ENCODE measurements at places on chromosomes 7 and 10.

DNA sequence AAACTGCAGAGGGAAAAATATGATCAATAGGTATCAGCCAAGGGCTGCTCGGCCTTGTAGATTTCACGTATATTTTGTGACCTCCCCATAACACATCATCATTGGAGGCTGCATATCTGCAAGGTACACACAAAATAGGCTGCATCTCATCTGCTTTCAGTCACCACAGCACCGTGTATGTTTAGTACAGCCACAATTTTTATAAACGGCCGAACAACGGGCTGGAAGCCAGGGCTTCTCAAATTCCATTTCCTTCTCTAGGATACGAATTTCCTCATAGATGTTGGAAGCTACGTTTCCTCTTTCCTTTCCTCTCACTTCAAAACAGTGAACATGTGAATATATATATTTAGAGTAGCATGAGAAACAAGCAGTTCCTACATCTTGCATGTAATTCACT, 20.2 kb upstream of the FOXK1 start:
- DNase-seq: no peak

GRCh38 chr7:158432369-158433341, 155.0 kb downstream of the PTPRN2 start:
- no peak for DNase-seq

GRCh38 chr7:139321071-139321745, 19.9 kb upstream of the FMC1 start:
- no peak for DNase-seq

DNA sequence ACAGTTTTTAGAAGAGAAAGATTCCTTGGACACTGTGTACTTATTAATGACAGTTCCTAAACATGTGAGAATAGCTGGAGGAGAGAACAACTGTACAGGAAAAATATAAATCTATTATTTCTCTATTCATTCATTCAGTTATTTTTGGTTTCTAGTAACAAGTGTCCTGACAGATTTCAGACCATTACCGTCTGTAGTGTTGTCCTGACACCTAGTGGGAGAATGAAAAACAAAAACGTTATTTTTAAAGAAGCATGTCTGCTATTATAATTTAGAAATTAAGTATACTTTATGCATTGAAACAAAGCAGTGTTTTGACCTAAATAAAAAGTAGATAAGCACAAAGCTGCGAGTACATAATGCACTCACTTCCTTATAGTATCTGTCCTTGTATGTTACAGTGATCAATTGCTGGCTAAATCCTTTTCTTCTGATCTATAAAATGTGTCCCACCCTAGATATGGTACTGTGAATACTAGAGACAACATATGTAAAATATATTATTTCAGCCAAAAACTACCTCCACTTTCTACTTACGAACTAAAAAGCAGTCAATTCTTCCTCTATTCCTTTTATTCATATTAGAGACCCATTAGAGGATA, 575.6 kb downstream of the ARL4A start:
- DNase-seq: peak; percentile 36

DNA sequence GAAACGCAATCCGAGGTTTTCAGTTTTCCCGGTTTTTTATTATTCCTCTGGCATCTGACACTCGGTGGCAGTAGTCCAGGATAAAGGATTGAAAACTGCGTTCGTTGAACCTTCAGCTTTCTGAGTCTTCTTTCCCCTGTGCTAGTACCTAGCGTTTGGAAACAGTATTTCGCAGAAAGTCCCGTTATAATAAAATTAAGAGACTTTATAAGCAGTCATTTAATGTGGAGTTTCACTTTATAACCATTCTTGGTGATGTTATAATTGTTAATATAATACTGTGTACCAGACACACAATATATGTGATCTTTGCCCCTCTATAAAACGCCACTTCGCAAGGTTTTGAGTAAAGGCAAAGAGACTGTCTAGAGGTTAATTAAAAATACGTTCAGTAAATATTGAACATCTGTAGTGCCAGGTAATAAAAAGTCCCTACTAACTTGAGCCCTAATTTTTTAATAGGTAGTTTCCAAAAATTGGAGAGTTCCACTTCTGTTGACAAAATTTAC, 874 bp downstream of the CISD1 start:
- DNase-seq: no peak

GRCh38 chr7:24734306-24734705, 23.0 kb downstream of the GSDME start:
- DNase-seq: no peak

- no peak for DNase-seq
These were observed 96.0 kb downstream of the HTR5A start for GRCh38 chr7:155166108-155166507.

- DNase-seq: no peak
These were observed 1.1 kb upstream of the GPRIN2 start for GRCh38 chr10:46557319-46558121.

DNA sequence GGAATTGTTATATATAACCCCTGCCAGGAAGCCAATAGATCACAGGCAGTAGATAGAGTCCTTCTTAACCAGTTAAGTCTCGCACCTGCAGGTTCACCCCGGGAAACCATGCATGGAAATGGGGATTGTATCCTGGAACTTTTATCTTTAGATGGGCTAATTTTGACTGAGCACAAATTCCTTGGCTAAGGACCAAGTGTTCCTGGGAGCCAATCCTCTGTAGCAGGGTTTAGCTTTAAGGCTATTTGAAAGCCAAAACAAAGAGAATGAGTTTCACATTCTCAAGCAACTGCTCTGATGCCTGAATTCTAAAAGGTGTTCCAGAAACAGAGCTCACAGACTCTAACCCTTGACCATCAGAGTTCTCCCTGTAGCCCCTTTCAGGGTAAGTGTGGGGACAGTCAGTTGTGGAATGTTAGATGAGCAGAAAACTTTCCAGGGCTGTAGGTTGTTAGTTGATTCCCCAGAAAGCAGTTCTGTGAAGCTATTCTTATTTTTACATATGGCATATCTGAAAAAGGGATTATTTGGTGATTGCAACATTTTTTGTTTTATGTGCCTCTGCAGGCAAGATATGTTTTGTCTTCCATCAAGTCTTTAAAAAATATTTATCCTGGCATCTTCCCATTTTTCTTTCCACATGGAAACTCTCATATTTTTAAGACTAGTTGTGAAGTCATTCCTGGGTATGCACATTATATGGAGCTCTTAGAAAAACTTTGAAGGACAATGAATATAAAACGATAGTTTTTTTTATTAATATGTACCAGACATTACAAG, 16.2 kb upstream of the NPVF start:
- no peak for DNase-seq

- DNase-seq: no peak
These were observed 5.8 kb downstream of the TCF7L2 start for GRCh38 chr10:112955582-112956421.

DNA sequence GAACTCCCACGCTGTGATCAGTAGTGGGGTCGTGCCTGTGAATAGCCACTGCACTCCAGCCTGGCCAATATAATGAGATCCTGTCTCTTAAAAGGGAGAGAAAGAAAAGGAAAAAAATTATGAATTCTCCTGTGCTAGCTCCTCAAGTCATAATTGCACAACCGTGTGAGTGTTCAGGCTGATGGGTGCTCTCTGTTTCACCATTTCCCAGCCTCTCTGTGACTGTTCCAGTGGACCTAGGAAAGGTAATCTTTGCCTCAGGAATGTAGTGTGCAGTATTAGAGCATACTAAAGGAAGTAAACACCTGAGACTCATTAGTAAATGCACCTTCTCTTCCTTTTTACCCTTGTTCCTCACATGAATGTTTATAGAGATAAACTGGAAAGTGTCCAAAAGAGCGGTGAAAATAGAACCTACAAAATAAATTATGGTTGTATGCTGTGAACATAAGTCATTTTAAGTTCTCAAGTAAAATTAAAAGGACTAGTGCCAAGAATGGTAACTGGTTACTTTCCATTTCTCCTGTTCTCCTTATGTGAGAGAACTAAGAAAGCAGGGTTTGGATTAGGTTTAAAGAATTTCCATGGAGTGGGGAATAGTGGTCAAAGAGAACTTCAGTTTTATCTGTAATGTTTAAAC, 42.7 kb downstream of the INPP5F start:
- no peak for DNase-seq

- no peak for DNase-seq
These were observed 373.2 kb downstream of the PLXNA4 start for GRCh38 chr7:132203021-132203420.

- DNase-seq: no peak
These were observed 209.0 kb downstream of the LRMDA start for GRCh38 chr10:75640381-75640780.

GRCh38 chr10:129418496-129419225, 48.4 kb upstream of the MGMT start:
- DNase-seq: no peak

GRCh38 chr10:62377966-62378365, 3.8 kb downstream of the ZNF365 start:
- DNase-seq: peak; percentile 26

- DNase-seq: no peak
These were observed 99.9 kb downstream of the CNTNAP2 start for GRCh38 chr7:146216396-146217041.

DNA sequence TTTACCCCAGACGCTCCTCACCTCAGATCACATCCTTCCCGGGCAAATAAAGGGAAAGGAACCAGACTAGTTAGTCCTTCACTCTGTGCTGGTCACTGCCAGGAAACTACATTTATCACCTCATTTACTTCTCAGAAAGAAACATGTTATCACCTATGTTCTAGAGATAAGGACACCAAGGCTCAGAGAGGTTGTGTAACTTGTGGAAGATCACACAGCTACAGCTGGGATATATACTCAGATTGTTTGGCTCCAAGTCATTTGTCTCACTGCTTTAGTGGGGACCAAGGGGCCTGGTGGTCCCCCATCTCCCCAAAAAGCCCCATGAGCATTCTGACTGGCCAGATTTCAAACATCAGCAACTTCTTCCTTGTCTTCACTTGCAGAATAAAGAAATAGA, 17.5 kb upstream of the BTBD16 start:
- no peak for DNase-seq

GRCh38 chr7:148234715-148235114, 355.9 kb upstream of the C7orf33 start:
- no peak for DNase-seq
